ENCODE measurements at places on chromosomes 5 and 9. TPM values are rescaled to one million over a fixed set of nuclear protein-coding genes. Genes with fewer than 3 reads are reported as not detected.
A peak's percentile ranks its signal among the peaks of the same experiment; 100 is the strongest.

- no peak overlapping the region for H3K4me3 ChIP-seq
- H3K36me3 ChIP-seq, result no peaks in the 10 kb centered on the region
- peaks cover 5% of the 10 kb centered on the region for H3K4me1 ChIP-seq
These were observed 32.2 kb upstream of the NOTCH1 start for GRCh38 chr9:136577941-136578625.

DNA sequence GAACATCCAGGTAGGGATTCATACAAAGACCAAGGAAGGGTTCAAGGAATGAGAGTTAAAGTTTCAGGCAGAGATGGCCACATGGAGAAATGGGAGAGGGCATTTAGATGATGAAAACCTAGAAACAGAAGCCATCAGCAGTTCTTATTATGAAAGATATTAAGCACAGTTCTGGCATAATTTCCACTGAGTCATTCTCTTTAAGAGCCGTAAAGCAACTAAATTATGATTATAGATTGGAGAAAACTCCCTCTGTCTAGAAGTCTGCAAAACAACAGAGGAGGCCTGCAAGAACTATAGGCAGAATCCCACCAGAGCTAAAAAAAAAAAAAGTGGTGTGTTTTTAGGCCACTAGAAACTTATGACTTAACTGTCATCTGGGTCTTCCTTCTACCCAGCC, 157.1 kb upstream of the MPDZ start:
- no peak overlapping the region for H3K27ac ChIP-seq
- no peak for DNase-seq
- no peak overlapping the region for H3K4me3 ChIP-seq
- peaks cover 3% of the 10 kb centered on the region for H3K27me3 ChIP-seq

The BRD9 gene
- total RNA-seq, result 36.7 TPM

The FIBCD1 gene
- total RNA-seq, result 0.66 TPM

GRCh38 chr5:38765399-38765861, 80.4 kb upstream of the OSMR start:
- peaks cover 6% of the 10 kb centered on the region for H3K4me1 ChIP-seq
- no peaks in the 10 kb centered on the region for H3K27me3 ChIP-seq
- H3K36me3 ChIP-seq, result no peaks in the 10 kb centered on the region
- H3K4me3 ChIP-seq, result no peak overlapping the region

The PCDHA6 gene
- total RNA-seq, result 2.7 TPM

DNA sequence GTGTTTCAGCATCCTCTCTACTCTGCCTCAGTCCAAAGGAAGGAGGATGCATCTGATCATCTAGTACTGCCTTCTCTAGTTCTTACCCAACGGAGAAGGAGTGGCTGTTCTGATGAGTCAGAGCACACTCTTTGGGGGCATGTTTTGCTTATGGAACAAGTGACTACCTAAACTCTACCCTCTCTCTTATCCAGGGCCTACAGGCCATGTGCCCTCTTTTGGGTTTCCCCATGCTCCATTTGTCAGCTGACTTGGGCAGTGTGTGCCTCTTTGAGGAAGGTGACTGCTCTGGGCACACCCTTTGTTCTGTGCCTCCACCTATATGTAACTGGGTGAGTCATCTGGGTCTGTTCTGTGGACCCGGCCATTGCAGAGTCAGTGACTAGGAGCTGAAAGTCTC, 89.6 kb upstream of the BNC2 start:
- no peaks in the 10 kb centered on the region for H3K36me3 ChIP-seq
- DNase-seq, result peak; percentile 41
- H3K27ac ChIP-seq, result no peak overlapping the region
- no peaks in the 10 kb centered on the region for H3K27me3 ChIP-seq
- no peak overlapping the region for H3K4me3 ChIP-seq

- no peaks in the 10 kb centered on the region for H3K36me3 ChIP-seq
- no peak overlapping the region for H3K4me3 ChIP-seq
- no peaks in the 10 kb centered on the region for H3K27me3 ChIP-seq
- peak; percentile 89 for DNase-seq
- no peaks in the 10 kb centered on the region for H3K4me1 ChIP-seq
These were observed 105.5 kb upstream of the PDE4D start for GRCh38 chr5:59999056-59999455.

GRCh38 chr9:87546704-87547103, 49.0 kb downstream of the DAPK1 start:
- H3K27ac ChIP-seq, result no peak overlapping the region
- no peaks in the 10 kb centered on the region for H3K27me3 ChIP-seq

The VCAN gene
- 542 TPM for total RNA-seq

DNA sequence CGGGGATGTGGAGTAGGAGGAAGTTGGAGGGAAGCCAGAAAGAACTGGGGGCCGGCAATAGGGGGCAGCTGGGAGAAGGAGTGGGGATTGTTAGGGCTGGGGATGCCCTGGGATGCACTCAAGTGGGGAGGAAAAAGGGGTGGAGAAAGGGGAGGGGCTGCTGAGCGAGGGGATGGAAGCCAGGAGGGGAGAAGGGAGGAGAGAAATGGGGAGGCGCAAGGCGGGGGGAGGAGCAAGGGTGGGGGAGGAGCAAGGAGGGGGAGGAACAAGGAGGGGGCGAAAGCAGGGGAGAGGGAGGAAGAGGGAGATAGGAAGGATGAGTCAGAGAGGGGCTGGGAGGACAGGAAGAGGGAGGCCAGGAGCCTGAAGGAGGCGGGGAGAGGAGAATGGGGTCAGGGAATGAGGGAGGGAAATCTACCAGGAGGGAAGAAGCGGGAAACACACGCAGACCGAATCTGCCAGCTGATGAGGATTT, 1.6 kb downstream of the IRX4 start:
- no peak overlapping the region for H3K27ac ChIP-seq
- peaks cover 72% of the 10 kb centered on the region for H3K27me3 ChIP-seq
- peaks cover 4% of the 10 kb centered on the region for H3K4me1 ChIP-seq
- no peak for DNase-seq
- H3K4me3 ChIP-seq, result no peak overlapping the region
- no peaks in the 10 kb centered on the region for H3K36me3 ChIP-seq

GRCh38 chr9:127963359-127964064, 17.3 kb downstream of the EEIG1 start:
- no peak for DNase-seq
- no peaks in the 10 kb centered on the region for H3K27me3 ChIP-seq
- no peak overlapping the region for H3K4me3 ChIP-seq
- no peaks in the 10 kb centered on the region for H3K36me3 ChIP-seq
- no peak overlapping the region for H3K27ac ChIP-seq

- peak overlapping the region; percentile 93 for H3K27ac ChIP-seq
- no peaks in the 10 kb centered on the region for H3K36me3 ChIP-seq
- no peaks in the 10 kb centered on the region for H3K27me3 ChIP-seq
- DNase-seq, result no peak
- peaks cover 12% of the 10 kb centered on the region for H3K4me1 ChIP-seq
These were observed 815 bp upstream of the URM1 start for GRCh38 chr9:128370367-128370751.

GRCh38 chr5:176744584-176744965, 65.8 kb upstream of the UNC5A start:
- no peak for DNase-seq
- peaks cover 62% of the 10 kb centered on the region for H3K27me3 ChIP-seq
- H3K4me1 ChIP-seq, result no peaks in the 10 kb centered on the region
- H3K27ac ChIP-seq, result no peak overlapping the region

- peaks cover 30% of the 10 kb centered on the region for H3K36me3 ChIP-seq
- no peak overlapping the region for H3K27ac ChIP-seq
- H3K4me3 ChIP-seq, result no peak overlapping the region
- H3K4me1 ChIP-seq, result peaks cover 10% of the 10 kb centered on the region
- H3K27me3 ChIP-seq, result no peaks in the 10 kb centered on the region
These were observed 95.8 kb upstream of the RETREG1 start for GRCh38 chr5:16712620-16713019.

DNA sequence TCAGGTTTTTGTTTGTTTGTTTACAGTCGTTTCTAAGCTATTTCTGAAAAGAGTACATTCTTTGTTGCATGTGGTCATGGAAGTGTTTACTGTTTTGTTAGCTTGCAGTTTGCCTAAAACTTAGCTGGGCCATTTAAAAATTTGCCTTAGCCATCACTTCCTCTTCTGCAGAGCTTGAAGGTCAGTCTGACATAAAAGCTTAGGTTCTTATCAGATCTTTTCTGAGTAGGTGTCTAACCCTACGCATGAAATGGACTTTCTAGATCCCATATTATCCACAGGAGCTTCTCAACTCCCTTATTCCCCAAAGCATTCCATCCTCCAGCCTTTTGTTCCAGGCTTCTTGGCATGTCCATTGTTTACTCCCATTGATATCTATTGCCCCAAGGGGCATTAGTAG, 90.3 kb downstream of the AP3B1 start:
- DNase-seq, result no peak
- H3K27ac ChIP-seq, result no peak overlapping the region
- H3K27me3 ChIP-seq, result no peaks in the 10 kb centered on the region
- H3K36me3 ChIP-seq, result peaks cover 9% of the 10 kb centered on the region
- H3K4me3 ChIP-seq, result no peak overlapping the region

GRCh38 chr9:127943731-127944144, 6.1 kb upstream of the DPM2 start:
- H3K27me3 ChIP-seq, result no peaks in the 10 kb centered on the region
- no peak overlapping the region for H3K27ac ChIP-seq
- no peak overlapping the region for H3K4me3 ChIP-seq
- H3K36me3 ChIP-seq, result no peaks in the 10 kb centered on the region
- DNase-seq, result no peak

GRCh38 chr5:1564182-1564748, 40.5 kb upstream of the LPCAT1 start:
- DNase-seq, result peak; percentile 60
- H3K4me1 ChIP-seq, result peaks cover 19% of the 10 kb centered on the region
- H3K27ac ChIP-seq, result no peak overlapping the region
- peaks cover 8% of the 10 kb centered on the region for H3K27me3 ChIP-seq

The SLC6A19 gene
- not detected for total RNA-seq

- DNase-seq, result no peak
- H3K4me3 ChIP-seq, result no peak overlapping the region
- H3K36me3 ChIP-seq, result no peaks in the 10 kb centered on the region
- no peaks in the 10 kb centered on the region for H3K27me3 ChIP-seq
- H3K4me1 ChIP-seq, result no peaks in the 10 kb centered on the region
These were observed 76.8 kb downstream of the MACROH2A1 start for GRCh38 chr5:135322271-135322670.

DNA sequence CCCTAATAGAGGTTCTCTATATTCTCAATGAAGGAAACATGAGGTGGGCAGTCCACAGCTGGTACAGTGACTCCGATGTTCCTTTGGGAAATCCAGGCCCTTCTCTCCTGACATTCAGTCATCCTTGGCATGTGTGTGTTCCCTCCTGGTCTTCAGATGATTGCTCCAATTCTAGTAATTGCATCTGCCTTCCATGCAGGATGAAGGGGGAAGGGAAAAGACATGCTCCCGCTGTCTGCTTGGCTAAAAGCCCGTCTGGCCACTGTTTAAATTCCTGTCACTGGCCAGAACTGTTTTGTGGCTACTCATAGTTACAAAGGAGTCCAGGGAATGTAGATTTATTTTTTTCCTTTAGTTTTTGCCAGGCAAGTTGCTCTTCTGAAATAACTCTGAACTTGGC, 65.0 kb downstream of the MAST4 start:
- no peaks in the 10 kb centered on the region for H3K36me3 ChIP-seq
- no peak overlapping the region for H3K27ac ChIP-seq
- H3K4me1 ChIP-seq, result peaks cover 9% of the 10 kb centered on the region
- peak; percentile 91 for DNase-seq

DNA sequence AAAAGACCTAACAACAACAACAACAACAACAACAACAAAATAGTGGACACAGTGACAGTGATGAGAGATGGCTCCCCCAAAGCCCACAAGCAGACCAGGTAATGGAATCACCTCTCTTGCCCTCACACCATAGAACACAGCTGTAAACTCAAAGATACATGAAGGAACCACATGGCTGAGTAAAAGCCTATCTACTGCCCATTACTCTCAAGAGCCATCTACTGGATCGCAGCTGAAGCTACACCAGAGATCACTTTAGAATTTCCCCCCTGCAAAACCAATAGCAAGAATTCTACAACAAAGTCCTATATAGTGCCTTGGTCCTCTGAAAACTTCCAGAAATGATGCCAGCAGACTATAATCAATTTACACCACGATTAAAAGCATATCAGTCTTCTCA, 1537.6 kb upstream of the CDH9 start:
- H3K27me3 ChIP-seq, result no peaks in the 10 kb centered on the region
- H3K4me1 ChIP-seq, result peaks cover 4% of the 10 kb centered on the region
- no peak overlapping the region for H3K27ac ChIP-seq
- no peak overlapping the region for H3K4me3 ChIP-seq

- H3K27ac ChIP-seq, result peak overlapping the region; percentile 94
- H3K27me3 ChIP-seq, result no peaks in the 10 kb centered on the region
- DNase-seq, result peak; percentile 20
- H3K4me3 ChIP-seq, result peak overlapping the region; percentile 89
- H3K36me3 ChIP-seq, result no peaks in the 10 kb centered on the region
- H3K4me1 ChIP-seq, result peaks cover 20% of the 10 kb centered on the region
These were observed 754 bp downstream of the ZFR start for GRCh38 chr5:32443541-32444430.

DNA sequence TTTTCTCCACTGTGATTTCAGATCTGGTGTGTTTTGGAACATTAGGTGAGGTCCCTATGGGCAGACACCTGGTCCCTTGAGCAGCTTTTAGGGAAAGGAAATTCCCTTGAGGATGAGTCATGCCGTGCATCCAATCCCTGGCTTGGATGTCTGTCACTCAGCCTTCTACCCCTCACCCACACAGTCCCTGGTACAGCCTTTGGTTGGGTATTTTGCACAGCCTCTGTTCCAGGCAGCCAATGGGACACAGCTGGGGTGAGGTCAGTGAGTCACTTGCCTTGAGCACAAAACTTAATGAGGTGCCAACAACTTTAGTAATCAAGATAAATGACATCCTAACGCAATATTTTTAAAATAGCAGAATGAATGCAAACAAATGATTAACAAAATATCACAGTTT, 22.7 kb upstream of the SVEP1 start:
- no peak for DNase-seq
- no peaks in the 10 kb centered on the region for H3K27me3 ChIP-seq
- no peaks in the 10 kb centered on the region for H3K36me3 ChIP-seq
- H3K4me1 ChIP-seq, result no peaks in the 10 kb centered on the region
- H3K27ac ChIP-seq, result no peak overlapping the region
- no peak overlapping the region for H3K4me3 ChIP-seq

- no peaks in the 10 kb centered on the region for H3K4me1 ChIP-seq
- DNase-seq, result peak; percentile 8
- no peak overlapping the region for H3K27ac ChIP-seq
These were observed 65.2 kb downstream of the STARD4 start for GRCh38 chr5:111447099-111447498.

GRCh38 chr5:10145923-10146401, 103.7 kb downstream of the ATPSCKMT start:
- no peak overlapping the region for H3K27ac ChIP-seq
- H3K4me1 ChIP-seq, result no peaks in the 10 kb centered on the region
- no peaks in the 10 kb centered on the region for H3K27me3 ChIP-seq
- peak; percentile 20 for DNase-seq
- no peaks in the 10 kb centered on the region for H3K36me3 ChIP-seq
- no peak overlapping the region for H3K4me3 ChIP-seq

- H3K27me3 ChIP-seq, result no peaks in the 10 kb centered on the region
- H3K4me3 ChIP-seq, result no peak overlapping the region
- peaks cover 6% of the 10 kb centered on the region for H3K4me1 ChIP-seq
- H3K27ac ChIP-seq, result no peak overlapping the region
- no peak for DNase-seq
These were observed 3.0 kb downstream of the TXNDC15 start for GRCh38 chr5:134877159-134877558.

GRCh38 chr9:99092643-99093491, 12.0 kb upstream of the TGFBR1 start:
- no peak for DNase-seq
- no peaks in the 10 kb centered on the region for H3K4me1 ChIP-seq
- peaks cover 5% of the 10 kb centered on the region for H3K27me3 ChIP-seq

The PLAC8L1 gene
- total RNA-seq, result 2.7 TPM

The GKAP1 gene
- total RNA-seq, result 1.2 TPM
